ENCODE measurements at places on chromosomes 1 and 21.

DNA sequence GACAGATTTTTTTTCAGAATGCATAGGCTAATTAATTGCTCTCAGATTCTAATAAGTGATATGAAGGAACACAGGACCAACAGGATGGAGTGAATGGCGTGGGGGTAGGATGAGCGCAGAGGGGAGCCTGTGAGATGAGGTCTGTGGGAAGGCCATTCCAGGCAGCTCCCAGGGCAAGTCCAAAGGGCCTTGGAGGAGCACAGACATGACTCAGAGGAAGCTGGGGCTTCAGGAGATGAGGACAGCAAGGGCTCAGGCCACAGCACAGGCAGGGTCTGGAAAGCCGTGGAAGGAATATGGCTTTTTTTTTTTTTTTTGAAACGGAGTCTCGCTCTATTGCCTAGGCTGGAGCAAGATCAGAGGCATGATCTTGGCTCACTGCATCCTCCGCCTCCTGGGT, 35.1 kb downstream of the FMN2 start:
- no peak for DNase-seq

DNA sequence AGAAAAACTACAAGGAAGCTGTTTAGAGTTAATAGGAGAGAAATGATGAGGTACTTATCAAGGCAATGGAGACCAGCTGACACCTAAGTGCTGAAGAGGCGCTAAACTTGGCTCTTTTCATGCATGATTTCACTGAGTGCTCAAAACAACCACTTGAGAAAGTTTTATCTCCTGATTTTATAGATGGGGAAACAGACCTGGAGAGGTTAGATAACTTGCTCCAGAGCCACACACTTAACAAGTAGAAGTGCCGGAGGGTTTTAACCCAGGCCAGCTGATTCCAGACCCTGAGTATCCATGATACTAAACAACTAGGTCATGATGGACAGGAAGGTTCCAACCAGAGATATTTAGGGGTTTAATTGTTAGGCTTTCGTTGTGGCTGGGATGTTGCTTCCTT, 25.9 kb downstream of the UBE2U start:
- DNase-seq = no peak

DNA sequence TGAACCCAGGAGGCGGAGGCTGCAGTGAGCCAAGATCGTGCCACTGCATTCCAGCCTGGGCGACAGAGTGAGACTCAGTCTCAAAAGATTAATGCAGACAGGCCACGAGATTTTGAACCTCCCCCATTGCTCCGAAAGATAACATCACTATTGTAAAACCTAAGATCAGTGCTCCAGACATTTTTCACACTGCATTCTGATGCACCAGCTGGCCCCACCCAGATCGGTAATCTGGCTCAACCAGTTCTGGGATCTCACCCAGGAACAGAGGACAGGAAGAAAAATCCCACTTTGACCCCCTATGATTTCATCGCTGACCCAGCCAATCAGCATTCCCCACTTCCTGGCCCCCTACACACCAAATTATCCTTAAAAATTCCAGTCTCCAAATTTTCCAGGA, 10.7 kb upstream of the CSRP1 start:
- peak; percentile 69 for DNase-seq

DNA sequence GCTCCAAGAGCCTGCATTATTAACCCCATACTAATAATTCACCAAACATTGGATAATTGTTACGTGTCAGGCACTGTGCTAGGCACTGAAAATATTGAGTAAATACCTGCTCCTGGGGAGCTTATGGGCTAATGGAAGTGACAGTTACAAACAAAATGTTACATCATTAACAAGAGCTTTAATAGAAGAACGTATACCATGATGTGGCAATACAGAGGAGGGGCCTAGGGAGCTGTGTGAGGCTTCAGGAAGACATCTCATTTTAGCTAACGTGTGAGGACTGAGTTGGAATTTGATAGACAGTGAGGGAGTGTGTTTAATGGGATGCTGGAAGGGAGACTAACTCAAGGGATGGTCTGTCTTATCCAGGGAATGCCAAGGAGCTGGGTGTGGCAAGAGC, 16.5 kb upstream of the TSPAN2 start:
- no peak for DNase-seq

DNA sequence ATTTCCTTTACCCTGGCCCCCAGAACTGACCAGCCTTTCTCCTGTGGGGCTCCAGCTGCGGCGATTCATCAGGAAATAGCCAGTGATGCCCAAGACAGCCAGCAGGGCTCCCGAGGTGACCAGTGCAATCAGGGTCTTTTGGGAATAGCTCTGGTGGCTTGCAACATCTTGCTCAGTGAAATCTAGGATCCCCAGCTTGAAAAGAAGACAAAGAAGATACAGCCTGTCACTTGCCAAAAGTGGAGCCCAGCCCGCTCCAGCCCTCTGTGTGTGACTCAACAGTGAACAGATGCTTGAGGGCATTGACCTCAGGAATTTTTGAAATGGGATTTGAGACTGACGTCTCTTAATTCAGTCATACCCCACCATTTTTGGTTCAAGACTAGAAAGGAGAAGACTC, 22.3 kb downstream of the CD34 start:
- no peak for DNase-seq

GRCh38 chr1:240293706-240294105, 202.0 kb downstream of the FMN2 start:
- no peak for DNase-seq

- no peak for DNase-seq
Observed at GRCh38 chr1:247146671-247147070, 25.1 kb downstream of the ZNF124 start.

GRCh38 chr1:6743189-6744101, 41.8 kb upstream of the CAMTA1 start:
- no peak for DNase-seq

DNA sequence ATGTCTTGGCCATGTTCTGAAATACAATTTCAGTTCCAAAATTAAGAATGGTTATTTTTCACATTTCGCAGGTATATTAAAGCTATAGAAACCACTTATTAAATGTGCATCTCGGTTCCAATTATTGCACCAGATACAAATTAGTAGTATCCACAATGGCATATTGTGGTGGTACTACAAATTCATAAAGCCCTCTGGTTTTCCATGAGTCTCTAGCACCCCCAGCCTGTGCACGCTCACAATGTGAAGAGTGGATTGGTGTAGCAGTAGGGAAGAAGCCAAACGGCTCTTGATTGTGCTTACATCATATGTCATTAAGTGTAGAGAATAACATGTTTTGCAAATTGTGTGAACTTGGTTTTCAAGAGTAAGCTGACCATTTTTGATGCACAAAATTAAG, 1.9 kb upstream of the BRINP3 start:
- peak; percentile 61 for DNase-seq

DNA sequence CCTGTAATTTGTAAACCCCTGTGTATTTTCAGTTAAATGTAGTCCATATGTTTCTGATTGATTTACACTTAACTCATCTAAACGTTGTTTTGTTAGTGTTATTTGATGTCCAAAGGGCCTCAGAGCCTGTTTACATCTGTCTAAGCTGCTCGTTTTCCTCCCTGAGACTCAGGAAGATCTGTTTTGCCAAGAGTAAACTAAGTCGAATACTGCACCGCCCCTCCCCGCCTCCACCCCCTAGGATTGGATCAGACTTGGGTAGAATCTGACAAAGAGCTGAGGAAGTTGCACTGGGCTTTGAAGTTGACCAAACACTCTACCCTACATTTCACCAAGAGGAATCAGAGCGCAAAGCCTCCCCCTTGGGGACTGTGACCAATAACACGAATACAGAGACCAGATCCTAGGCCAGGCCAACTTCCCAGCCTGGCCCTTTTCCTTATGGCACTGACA, 206.9 kb upstream of the LMO4 start:
- DNase-seq = no peak

DNA sequence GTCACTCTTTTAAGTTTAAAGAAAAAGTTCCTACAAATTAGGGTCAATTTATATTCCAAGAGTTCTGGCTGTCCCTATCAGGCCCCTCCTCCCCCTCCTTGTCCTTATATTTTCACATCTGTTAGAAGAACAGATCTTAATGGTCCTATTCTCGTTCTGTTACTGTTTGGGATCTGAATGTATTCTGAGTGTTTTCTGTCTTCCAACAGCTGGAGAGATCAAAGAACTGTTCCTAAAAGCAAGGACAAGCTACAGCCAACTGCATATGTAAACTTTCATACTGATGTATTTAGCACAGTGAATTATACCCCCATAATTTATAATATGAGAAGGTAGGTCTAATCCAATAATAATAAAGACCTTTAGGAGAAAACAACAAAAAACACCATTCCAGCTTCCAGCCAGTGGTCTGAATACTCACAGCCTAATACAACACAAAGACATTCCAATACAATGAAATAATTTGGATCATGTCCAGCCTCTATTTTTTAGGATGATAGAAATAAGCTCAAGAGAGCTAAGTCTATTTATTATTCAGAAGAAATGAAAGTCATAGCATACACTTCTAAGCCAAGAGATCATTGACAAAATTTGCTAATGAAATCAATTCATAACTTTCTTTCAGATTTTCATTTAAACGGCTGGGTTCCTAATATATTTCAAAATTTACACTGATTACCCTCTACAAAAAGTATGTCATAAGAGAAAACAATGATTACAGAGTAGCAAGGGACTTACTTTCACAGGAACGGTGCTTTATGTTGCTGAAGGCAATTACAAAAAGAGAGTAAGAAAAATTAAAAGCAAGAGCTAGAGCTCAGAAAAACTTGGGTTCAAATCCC, 25.3 kb downstream of the WLS start:
- peak; percentile 65 for DNase-seq

GRCh38 chr1:172885411-172885810, 165.3 kb downstream of the TNFSF18 start:
- no peak for DNase-seq

DNA sequence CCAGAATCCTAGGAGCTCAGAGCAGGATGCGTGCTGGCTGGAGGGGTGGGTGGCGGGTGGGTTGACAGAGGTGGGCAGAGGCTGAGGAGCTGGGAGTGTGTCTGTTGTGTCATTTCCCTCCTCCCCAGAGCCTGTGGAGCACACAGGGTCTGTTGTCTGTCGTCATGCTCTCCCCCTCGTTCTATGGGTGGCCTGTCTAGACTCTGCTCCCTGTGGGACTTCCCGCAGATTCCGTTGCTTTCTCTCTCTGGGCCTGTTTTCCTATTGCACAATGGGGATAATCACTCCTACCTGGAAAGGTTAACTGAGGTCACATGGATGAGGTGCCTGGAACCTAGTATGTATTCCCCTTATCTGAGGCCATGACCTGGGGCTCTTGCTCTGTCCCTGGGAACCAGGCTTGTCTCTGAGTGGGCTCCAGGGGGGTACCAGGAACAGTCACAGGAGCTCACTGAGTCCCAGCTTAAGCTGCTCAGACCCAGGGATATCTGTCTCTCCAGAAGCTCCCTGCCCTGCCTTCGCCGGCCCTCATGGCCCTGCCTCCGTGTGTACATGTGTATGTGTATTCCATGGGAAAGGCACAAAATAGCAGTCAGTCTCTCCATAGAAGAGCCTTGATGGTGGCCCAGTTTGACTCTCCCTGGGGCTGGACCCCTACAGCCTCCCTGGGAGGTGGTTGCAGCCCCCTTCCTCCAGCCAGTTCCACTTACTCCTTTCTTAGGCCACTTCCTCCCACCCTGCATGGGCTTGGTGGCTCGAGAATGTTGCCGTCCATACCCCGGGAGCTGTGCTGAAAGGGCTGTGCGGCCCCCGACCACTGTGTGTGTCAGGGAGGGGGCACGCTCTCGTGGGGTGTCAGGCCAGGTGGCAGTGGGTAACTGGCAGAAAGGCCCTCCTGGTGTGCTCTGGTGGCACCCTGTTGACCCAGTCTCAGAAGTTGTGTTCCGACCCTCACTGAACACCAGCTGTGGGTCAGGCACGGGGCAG, 17.9 kb downstream of the PTPRF start:
- no peak for DNase-seq

DNA sequence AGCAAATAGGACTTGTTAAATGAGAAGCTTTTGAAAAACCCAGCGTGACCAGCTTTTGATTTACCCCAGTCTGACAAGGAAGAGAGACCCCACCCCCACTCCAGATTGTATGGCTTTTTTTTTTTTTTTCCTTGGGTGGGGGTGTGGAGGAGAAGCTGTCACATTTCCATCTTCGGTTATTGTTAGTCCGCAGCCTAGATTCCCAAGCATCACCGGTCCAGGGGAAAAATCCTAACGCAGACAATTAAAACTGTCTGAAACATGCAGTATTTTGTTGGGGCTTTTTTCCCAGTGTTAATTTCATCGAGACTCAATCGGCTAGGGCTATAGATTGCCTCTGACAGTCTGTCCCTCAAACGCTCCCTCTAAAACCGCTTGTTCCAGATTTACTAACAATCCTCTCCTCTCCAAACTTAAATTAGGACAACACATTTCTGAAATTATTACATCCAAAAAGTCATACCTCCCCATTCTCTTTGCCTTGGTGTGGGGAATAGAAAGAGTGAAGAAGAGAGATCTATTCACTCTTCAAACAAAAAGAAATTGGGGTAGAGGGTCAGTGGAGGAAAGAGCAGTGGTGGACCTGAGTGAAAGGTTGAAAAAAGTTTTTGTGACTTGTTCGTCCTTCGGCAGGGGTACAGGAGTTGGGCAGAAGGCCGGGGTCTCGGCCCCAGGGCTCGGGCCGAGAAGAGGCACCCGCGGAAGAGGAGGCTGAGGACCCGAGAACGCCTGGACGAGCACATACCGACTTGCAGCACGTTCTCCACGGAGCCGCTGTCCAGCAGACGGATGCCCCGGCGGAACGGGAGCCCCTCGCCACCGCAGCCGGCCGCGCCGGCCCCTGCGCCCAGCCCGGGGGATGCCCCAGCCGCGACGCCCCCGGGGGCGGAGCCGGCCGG, 1.1 kb downstream of the ZSWIM5 start:
- DNase-seq = no peak

DNA sequence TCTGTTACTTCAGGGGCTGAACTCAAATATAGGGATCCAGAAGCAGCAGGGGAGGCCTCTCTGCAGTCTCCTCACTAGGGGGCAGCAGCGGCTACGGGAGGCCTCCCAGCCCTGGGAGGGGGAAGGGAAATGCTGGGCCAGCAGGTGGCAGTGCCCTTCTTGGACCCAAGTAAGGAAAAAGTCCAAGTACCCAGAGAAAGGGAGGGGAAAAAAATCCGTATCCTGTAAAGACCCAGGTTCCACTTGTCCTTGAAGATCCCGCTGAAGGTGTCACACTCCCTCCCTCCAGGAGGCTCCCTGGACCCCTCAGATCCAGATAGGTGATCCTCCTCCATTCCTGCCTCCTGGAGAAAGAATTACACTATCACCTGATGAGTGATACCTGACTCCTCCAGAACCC, 14.1 kb upstream of the NUAK2 start:
- peak; percentile 84 for DNase-seq

DNA sequence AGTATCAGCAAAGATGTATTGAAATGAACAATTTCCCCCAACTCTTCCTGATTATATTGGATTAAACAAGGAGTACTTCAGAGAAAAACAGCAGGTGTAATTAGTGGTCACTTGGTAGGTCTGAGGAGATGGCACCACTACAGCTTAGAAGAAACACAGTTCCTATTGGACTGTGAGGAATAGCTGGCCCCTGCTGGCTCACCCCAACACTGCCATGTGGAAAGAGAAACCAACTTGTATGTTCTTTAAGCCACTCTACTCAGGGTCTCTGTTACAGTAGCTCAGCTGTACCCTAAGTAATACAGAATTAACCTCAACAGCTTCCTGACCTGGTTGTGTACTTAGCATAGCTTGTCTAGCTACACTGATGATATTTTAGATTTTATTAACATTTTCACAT, 26.5 kb upstream of the MTR start:
- DNase-seq = no peak

Measured in A673 (cell line).